GM23248 (cell line): ENCODE measurements at places on chromosomes 7 and 10. TPM values are rescaled to one million over a fixed set of nuclear protein-coding genes. Genes with fewer than 3 reads are reported as not detected.

ACBD7 gene
- total RNA-seq: 0.11 and 0.13 TPM in 2 replicates

DNA sequence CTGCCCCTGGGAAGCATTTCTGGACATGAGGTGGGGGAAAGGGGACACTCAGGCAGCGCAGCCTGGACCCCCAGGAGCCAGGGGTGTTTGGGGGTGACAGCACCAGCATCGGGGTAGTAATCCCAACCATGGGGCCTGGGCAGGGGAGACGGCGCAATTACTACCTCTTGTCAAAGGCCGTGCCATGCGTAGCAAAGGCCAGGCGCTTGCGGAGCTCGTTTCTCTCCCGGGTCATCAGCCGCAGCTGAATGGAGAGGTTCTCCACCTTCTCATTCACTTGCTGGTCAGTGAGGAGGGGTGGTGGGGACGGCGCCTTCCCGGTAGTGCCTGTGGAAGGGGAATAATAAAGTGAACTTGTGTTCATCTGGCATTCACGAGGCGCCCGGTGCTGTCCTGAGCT is 70.0 kb downstream of the DLG5 start:
- no peak for DNase-seq

OR6B1 gene
- total RNA-seq: not detected in 2 replicates

MYH16 gene
- not detected in 2 replicates for total RNA-seq

DNA sequence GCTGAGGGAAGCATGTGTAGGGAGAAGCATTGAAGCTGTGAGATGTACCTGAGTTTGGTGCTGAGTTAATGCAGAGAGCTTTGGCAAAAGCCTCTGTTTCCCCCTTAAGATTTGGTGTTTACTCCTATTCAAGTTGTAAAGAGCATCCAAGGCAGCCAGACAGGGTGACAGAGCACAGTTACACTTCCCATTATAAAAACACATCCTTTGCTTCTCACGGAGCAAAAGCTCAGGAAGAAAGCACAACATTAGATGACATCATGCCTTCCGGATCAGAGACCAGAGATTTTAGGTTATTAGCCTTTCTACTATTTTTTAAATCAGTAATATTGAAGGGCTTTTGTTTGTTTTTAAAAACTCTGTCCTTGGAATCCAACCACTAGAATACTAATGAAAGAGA is 182.9 kb downstream of the DOCK4 start:
- DNase-seq: no peak

- no peak for DNase-seq
Observed at GRCh38 chr10:13712476-13712836, 125.7 kb downstream of the PRPF18 start.

VENTX gene
- total RNA-seq: not detected in 2 replicates

- DNase-seq: peak; percentile 63
Observed at GRCh38 chr7:95330204-95330960, 6.0 kb upstream of the PON1 start.

GRCh38 chr10:96235326-96236089 is 35.9 kb downstream of the BLNK start:
- no peak for DNase-seq

HOXA7 gene
- 3.4 and 6.6 TPM in 2 replicates for total RNA-seq

ERVW-1 gene
- not detected in 2 replicates for total RNA-seq

- no peak for DNase-seq
Observed at GRCh38 chr10:10551596-10552301, 465.9 kb upstream of the CELF2 start.

PVRIG gene
- total RNA-seq: not detected in 2 replicates
